Right renal cortex interstitium (tissue), 3 donors: ENCODE measurements at places on chromosomes 13 and 19. TPM values are rescaled to one million over a fixed set of nuclear protein-coding genes. Genes with fewer than 3 reads are reported as not detected.

DNA sequence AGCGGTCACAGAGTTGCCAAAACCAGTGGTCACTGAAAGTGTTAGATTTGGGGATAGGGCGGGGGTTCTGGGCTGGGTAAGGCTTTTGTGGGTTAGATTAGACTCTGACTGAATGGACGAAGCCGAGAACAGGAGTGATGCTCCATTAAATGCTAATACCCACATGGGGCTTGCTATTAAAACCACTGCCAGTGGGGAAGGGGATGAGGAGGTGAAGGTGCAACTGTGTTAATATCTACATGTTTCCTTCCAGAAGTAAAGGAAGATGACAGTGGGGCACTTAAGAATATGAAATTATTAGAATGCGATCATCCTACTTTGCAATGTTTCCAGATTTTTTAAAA, 573 bp upstream of the ZNF614 start:
- DNase-seq = no peak

GRCh38 chr19:51607920-51608562, 22.2 kb downstream of the SIGLEC5 start:
- DNase-seq = peak; percentile 38

Gene IRGC
- not detected for polyA plus RNA-seq

DNA sequence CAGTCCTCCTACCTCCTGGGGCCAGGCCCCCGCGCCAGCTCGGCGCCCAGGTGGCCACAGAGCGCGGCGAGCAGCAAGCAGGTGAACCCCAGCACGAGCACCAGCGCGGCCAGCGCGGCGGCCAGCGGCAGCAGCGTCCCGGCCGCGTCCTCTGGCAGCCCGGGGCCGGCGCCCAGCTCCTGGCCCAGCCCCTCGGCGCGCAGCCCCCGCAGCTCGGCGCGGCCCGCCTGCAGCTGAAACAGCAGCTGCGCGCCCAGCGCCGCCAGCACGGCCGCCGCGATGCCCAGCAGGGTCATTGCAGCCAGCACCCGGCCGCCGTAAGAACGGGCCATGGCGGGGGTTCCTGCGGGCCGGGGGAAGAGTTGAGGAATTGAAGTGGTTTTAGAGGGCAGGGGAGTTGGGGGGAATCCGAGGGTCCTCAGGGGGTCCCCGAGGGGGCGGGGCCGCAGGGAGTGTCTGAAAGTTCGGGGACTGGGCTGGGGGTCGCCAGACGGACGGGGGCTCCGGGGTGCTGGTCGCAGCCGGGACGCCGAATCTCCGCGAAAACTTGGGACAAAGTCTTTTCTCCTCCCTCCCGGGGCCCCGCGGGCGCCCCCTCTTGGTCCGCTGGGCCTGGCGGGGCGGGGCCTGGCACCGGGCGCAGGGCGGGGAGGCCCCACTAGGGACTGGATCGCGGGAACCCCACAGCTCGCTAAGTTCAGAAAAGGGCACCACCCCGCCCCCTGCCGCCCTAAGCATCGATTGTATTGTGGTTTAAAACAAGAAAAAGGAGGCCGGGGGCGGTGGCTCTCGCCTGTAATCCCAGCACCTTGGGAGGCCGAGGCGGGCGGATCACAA, at the start of gene TMEM221:
Gene TMEM221, minus strand, starts transcription at position 538 of the 837 bp plus-strand sequence. Its CDS starts 206 bp downstream, at position 332.
- no peak for DNase-seq

Gene MEIOSIN
- polyA plus RNA-seq = not detected

Gene SLC25A41
- polyA plus RNA-seq = 0.25 TPM
